Cortex of kidney (tissue), 1 donor: ENCODE measurements at places on chromosomes 5 and 9.

- DNase-seq = no peak
Observed at GRCh38 chr9:131500377-131500776, 2.3 kb upstream of the POMT1 start.

- no peak for DNase-seq
Observed at GRCh38 chr5:37838933-37839341, 904 bp downstream of the GDNF start.

DNA sequence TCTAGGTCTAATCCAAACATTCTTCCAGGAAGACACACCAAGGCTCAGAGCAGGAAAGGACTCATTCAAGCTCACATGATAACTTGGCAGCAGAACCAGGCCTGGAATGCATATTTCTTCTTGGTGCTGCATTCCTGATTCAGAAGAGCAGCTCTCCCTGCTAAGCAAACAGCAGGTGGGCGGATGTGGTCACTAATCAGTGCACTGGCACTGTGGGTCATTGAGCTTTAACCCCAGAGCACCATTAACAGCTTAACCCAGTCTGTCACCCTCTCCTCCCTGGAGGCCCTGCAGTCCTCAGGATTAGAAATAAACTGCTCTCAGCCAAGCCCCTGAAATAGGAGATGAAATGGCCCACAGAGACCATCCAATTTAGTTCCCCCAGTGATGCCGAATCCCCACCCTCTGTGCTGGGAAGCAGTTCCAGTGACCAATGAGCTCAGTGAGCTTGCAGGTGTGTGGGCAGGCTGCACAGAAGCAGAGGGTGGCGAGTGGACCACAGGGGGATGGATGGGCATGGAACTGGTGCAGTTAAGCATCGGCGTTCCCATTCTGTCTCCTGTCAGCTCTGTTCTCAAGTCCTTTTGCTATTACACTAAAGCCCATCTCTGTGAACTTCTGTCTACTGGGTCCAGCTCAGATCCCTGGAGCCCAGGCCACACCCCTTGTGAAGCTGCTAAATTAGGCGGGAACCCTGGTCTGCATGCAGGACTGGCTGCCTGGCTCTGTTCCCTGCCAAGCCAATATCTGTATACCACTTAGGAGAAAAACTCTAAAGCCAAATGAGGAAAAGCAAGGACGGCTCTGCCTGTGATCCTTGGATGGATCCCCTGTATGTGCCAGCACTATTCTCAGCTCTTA is 16.6 kb upstream of the MEGF9 start:
- DNase-seq = no peak

- DNase-seq = no peak
Observed at GRCh38 chr9:73684601-73685000, 532.9 kb downstream of the ANXA1 start.

- DNase-seq = no peak
Observed at GRCh38 chr5:176792655-176793342, 17.6 kb upstream of the UNC5A start.

GRCh38 chr5:107464416-107464815 is 206.3 kb downstream of the EFNA5 start:
- DNase-seq = no peak

DNA sequence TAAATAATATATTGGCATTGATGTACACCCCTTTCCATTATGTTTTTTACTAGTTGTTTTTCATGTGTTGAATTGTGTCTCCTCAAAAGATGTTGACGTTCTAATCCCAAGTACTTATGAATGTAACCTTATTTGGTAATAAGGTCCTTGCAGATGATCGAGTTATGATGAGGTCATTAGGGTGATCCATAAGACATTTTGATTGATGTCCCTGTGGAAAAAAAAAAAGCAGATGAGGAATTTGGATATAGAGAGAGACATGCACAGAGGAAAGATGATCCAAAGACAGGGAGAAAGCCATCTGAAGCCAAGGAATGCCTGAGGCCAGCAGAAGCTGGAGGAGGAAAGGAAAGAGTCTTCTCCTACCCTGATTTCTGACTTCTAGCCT is 632.7 kb downstream of the TLR4 start:
- DNase-seq = no peak

DNA sequence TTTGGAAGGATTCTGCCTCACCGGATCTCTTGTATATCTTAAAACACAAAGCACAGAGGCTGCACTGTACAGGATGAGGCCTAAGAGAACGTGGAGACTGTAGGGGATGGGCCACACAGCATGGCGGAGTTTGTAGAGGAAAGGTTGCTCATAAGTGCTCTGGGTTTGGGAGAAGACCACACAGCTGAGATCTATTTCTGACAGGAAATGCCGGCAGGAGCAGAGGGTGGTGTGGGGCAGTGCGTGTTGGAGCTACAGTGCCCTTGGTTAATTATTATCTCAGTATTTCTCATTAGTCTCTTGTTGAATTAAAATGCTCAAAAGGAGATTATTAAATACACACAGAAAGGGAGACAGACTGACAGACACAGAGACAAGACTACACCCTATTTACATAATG is 9.6 kb downstream of the PALM2AKAP2 start:
- no peak for DNase-seq

DNA sequence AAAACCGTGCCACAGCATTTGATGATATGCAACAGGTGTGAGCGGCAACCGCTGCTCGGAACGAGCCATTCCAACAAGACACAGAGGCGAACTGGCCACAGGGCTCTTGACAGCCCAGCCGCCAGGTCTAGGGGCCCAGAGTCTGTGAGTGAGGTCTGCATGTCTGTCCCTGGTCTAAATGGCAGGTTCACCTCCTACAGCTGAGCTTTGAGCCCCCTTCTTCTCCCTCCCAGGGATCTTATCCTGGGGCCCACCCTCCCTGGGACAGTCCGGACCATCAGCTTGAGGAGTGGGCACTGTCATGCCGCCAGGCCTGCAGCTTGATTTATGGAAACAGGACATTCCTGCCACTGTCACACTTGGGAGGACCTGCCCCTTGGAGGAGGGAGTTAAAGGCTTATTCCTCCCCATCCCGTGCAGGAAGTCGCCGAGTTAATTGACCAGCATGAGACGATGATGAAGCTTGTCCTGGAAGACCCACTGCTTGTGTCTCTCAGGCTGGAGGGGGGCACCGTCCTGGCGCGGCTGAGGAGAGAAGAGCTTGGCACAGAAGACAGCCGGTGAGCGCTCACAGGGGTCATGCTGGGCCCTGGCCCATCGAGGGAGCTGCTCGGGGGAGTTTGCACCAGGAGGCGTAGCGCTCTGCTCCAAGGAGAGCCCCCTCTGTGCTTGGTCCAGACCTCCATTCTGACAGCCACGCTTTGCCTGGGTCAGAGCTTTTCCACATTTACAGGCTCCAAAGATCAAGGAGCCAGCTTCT is 35.5 kb upstream of the LRRC14B start:
- DNase-seq = no peak
